Activated CD4-positive, alpha-beta memory T cell treated with anti-CD3 and anti-CD28 coated beads for 36 hours (primary cell): ENCODE measurements at places on chromosomes 11 and 22.

DNA sequence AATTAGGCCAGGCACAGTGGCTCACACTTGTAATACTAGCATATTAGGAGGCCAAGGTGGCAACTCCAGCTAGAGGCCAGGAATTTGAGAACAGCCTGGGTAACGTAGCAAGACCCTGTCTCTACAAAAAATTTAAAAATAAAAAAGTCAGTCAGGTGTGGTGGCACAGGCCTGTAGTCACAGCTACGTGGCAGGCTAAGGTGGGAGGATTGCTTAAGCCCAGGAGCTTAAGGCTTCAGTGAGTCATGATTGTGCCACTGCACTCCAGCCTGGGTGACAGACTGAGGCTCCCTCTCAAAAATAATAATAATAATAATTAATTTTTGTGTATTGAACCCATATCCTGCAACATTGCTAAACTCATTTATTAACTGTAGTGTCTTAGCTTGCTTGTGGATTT, 15.3 kb upstream of the TRIM29 start:
- no peaks in the 10 kb centered on the region for H3K4me1 ChIP-seq
- no peak overlapping the region for H3K27ac ChIP-seq
- H3K27me3 ChIP-seq: peaks cover 15% of the 10 kb centered on the region
- no peaks in the 10 kb centered on the region for H3K36me3 ChIP-seq

GRCh38 chr11:95076416-95076815, 9.7 kb downstream of the SRSF8 start:
- DNase-seq: no peak
- H3K27ac ChIP-seq: peak overlapping the region; percentile 2
- peaks cover 20% of the 10 kb centered on the region for H3K4me1 ChIP-seq
- no peaks in the 10 kb centered on the region for H3K36me3 ChIP-seq

- DNase-seq: no peak
- H3K36me3 ChIP-seq: no peaks in the 10 kb centered on the region
- H3K27ac ChIP-seq: no peak overlapping the region
- H3K4me1 ChIP-seq: peaks cover 3% of the 10 kb centered on the region
- no peak overlapping the region for H3K4me3 ChIP-seq
Measured at GRCh38 chr11:65165410-65166317, 4.4 kb upstream of the SPDYC start.

- H3K27ac ChIP-seq: no peak overlapping the region
- H3K36me3 ChIP-seq: no peaks in the 10 kb centered on the region
- H3K27me3 ChIP-seq: peaks cover 19% of the 10 kb centered on the region
- no peak overlapping the region for H3K4me3 ChIP-seq
- no peaks in the 10 kb centered on the region for H3K4me1 ChIP-seq
- DNase-seq: no peak
Measured at GRCh38 chr22:44608597-44609399, 93.2 kb upstream of the PRR5 start.

GRCh38 chr22:28379075-28379779, 300.4 kb downstream of the TTC28 start:
- H3K36me3 ChIP-seq: no peaks in the 10 kb centered on the region
- H3K27ac ChIP-seq: no peak overlapping the region
- DNase-seq: no peak
- H3K4me3 ChIP-seq: no peak overlapping the region
- peaks cover 3% of the 10 kb centered on the region for H3K4me1 ChIP-seq

DNA sequence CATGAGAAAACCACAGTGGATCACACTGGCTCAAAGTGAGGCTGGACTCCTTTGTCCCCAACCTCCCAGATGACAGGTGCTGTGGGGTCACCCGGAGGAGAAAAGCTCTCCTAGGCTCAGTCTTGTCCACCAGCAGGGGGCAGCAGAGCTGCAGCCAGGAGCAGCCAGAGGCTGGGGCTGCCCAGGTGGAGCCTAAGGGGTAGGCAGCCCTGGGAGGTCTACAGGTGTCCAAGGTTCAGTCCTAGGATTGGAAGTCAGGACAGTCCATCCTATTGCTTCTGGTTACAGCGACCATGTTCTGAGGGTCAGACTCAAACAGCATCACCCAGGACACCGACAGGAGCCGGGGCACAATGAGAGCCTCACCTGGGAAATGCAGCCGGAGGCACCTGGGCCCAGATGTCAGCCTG, 77.6 kb upstream of the IGLL5 start:
- H3K36me3 ChIP-seq: no peaks in the 10 kb centered on the region
- H3K27ac ChIP-seq: no peak overlapping the region
- no peaks in the 10 kb centered on the region for H3K27me3 ChIP-seq
- peaks cover 24% of the 10 kb centered on the region for H3K4me1 ChIP-seq

DNA sequence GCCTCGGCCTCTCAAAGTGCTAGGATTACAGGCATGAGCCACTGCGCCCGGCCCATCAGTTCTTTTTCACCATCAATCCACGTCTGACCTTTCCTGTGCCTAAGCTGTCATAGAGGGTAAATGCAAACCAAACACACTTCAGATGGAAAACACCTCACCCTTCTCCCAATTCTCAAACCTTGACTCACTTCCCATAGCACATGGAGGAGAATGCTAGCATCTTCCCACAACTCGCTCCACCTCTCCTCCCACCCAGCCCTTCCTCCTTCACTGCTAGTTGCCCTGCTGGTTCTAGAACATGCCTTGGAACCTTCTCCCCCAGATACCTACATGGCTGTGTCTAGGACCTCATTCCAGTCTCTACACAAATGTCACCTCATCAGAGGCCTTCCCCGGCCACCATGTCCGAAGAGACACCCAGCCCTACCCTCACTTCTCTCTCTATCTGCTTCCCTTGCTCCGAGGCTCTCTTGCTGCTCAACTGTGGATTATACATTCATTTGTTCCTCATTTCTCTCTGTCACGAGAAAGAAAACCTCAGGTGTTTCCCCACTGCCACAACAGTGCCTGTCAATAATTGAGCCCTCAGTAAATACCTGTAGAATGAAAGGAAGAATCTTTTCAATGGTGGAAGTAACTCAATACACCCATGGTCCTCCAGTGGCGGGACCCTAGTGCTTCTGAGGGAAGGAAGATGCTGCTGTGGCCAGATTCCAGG, 21.3 kb upstream of the NCF4 start:
- H3K27me3 ChIP-seq: peaks cover 18% of the 10 kb centered on the region
- H3K4me1 ChIP-seq: no peaks in the 10 kb centered on the region
- DNase-seq: no peak
- H3K4me3 ChIP-seq: no peak overlapping the region

DNA sequence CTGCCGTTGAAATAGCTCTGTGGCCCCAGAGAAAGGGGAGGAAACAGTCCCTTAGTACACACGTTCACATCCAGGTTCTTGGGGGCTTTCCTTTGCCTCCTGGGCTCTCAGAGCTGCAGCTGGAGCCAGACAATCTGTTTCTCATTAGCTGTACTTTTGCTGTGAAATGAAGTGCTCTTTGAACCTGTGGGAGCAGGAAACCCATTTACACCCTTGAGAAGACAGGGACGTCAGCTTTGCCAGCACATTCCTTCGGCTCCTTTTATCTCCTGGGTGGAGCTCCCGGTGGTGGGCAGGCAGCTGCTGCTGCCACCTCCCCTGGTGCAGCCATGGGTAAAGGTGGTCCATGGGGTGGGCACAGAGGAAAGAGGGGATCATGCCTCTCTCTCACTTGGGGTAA, 80.6 kb upstream of the TIMP3 start:
- no peak overlapping the region for H3K4me3 ChIP-seq
- DNase-seq: no peak
- no peaks in the 10 kb centered on the region for H3K36me3 ChIP-seq
- H3K27ac ChIP-seq: no peak overlapping the region
- peaks cover 26% of the 10 kb centered on the region for H3K4me1 ChIP-seq
- peaks cover 2% of the 10 kb centered on the region for H3K27me3 ChIP-seq

GRCh38 chr11:68302670-68303069, 9.7 kb upstream of the LRP5 start:
- no peak overlapping the region for H3K27ac ChIP-seq
- no peaks in the 10 kb centered on the region for H3K4me1 ChIP-seq
- DNase-seq: no peak

DNA sequence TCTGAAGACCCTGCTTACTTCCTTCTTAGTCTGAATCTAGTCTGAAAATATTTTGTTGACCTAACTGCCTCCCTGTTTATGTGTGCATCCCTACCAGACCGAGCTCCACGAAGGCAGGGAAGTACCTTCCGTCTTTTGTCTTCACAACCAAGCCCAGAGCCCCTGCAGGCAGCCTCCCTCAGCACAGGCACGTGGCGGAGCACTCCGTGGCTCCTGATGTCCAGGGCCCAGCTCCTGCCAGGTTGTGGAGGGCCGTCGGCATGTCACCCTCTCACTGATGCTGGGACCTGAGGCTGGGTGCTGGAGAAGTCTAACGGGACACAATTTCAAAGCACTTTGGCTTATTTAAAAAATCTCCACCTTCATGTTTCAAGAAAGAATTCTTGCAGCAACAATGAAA, 59.4 kb upstream of the CLTCL1 start:
- no peaks in the 10 kb centered on the region for H3K27me3 ChIP-seq
- H3K4me3 ChIP-seq: no peak overlapping the region
- no peaks in the 10 kb centered on the region for H3K4me1 ChIP-seq
- no peak overlapping the region for H3K27ac ChIP-seq
- no peak for DNase-seq

DNA sequence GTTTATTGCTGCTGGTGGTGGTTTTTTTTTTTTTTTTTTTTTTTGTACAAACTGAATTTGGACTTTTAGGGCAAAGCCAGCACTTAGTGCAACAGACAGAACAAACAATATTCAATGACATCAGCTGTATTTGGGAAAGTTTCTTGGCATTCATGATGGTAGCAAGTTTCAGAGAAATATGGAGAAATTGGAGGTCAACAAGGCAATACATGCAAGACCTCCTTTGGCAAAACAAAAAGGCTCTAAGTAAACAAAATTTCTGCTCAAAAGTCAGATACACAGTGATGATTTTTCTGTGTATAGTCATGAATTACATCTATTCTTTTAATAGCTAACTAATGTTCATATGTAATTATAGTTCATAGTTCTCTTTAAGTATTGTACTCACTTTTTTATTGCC, 612.5 kb upstream of the LUZP2 start:
- H3K4me3 ChIP-seq: no peak overlapping the region
- H3K36me3 ChIP-seq: no peaks in the 10 kb centered on the region
- H3K27me3 ChIP-seq: no peaks in the 10 kb centered on the region
- no peaks in the 10 kb centered on the region for H3K4me1 ChIP-seq
- H3K27ac ChIP-seq: no peak overlapping the region

- H3K36me3 ChIP-seq: no peaks in the 10 kb centered on the region
- no peak for DNase-seq
- H3K4me1 ChIP-seq: no peaks in the 10 kb centered on the region
Measured at GRCh38 chr11:120545813-120546212, 34.3 kb downstream of the GRIK4 start.

- no peak overlapping the region for H3K4me3 ChIP-seq
- H3K27me3 ChIP-seq: no peaks in the 10 kb centered on the region
- H3K27ac ChIP-seq: no peak overlapping the region
- H3K36me3 ChIP-seq: no peaks in the 10 kb centered on the region
Measured at GRCh38 chr11:86460461-86461385, 86.0 kb downstream of the CCDC81 start.

- H3K27me3 ChIP-seq: peaks cover 4% of the 10 kb centered on the region
- H3K27ac ChIP-seq: no peak overlapping the region
- no peak for DNase-seq
- no peaks in the 10 kb centered on the region for H3K4me1 ChIP-seq
Measured at GRCh38 chr11:77505956-77506355, 32.1 kb upstream of the PAK1 start.

DNA sequence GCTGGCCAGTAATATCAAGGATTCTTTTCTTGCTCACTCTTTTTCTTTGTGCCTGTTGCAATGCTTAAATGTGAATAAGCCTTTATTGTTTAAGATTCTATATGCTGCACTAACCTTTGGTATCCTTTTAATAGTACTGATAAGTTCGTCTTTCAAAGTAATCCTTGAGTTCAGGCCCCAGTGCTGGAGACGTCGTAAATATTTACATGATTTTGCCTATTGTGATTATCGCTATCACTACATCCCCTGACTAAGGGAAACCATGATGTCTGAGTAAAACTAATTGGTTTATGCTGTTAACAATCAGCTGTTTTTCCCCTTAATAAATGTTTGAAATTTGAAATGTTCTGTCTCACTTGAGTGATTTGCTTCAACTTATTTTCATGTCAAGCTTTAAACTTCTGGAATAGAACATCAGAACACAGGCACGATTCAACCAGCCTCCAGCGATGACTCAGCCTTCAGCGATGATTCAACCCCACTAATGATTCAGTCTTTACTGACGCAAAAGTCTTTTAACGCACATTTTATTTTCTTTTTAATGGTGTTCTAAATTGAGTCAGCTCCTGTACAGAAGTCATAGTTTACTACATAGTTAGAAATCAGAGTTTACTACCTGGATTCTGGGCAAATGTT, 3.9 kb downstream of the HTATIP2 start:
- peaks cover 41% of the 10 kb centered on the region for H3K36me3 ChIP-seq
- peak overlapping the region; percentile 87 for H3K27ac ChIP-seq
- peaks cover 59% of the 10 kb centered on the region for H3K4me1 ChIP-seq
- peak; percentile 84 for DNase-seq
- H3K27me3 ChIP-seq: no peaks in the 10 kb centered on the region

DNA sequence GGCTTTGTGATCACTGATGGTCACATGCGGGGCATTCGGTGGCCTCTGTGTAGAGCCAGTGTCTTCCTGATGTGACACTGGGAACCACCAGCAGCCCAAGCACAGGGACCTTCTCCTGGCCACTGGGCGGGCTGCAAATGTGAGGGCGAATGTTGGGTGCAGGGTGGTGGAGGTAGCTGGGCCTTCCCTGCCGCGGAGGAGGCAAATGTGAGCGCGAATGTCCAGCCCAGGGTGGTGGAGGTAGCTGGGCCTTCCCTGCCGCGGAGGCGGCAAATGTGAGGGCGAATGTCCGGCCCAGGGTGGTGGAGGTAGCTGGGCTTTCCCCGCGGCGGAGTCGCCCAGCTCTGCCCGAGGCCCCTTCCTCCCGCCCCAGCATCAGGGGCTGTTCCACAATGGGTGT, 23.3 kb downstream of the PTDSS2 start:
- H3K4me1 ChIP-seq: no peaks in the 10 kb centered on the region
- DNase-seq: no peak
- no peak overlapping the region for H3K4me3 ChIP-seq
- no peaks in the 10 kb centered on the region for H3K27me3 ChIP-seq

GRCh38 chr11:17743808-17744119, 9.2 kb downstream of the KCNC1 start:
- H3K27ac ChIP-seq: no peak overlapping the region
- no peaks in the 10 kb centered on the region for H3K4me1 ChIP-seq
- no peak for DNase-seq
- no peaks in the 10 kb centered on the region for H3K36me3 ChIP-seq

DNA sequence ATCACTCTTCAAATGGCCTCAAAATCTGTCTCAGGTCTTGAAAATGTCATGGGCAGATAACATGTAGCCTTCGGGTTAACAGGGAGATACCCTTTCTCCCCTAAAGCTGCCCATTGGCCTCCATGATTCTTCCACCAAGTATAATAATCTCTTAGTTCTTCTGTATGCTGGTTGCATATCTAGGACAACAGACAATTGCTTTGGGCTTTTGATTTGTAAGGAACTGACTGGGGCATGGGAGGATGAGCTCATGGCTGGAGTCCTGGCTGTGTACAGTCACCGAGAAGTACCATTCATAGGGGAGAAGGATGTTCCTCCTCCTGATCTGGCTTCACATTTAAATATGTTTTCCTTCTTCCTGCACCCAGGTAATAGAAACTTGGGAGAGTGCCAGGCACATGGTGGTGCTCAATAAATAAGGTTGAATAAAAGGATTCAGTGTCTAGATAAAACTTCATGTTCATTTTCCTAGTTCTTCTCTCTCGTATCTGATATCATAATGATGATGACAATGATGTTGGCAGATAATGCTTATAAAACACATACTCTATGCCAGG, 2.8 kb upstream of the AMPD3 start:
- no peak for DNase-seq
- peaks cover 62% of the 10 kb centered on the region for H3K4me1 ChIP-seq
- H3K4me3 ChIP-seq: peak overlapping the region; percentile 77
- peak overlapping the region; percentile 40 for H3K27ac ChIP-seq
- no peaks in the 10 kb centered on the region for H3K36me3 ChIP-seq

GRCh38 chr22:39317775-39318506, 1.5 kb downstream of the RPL3 start:
- H3K36me3 ChIP-seq: peaks cover 63% of the 10 kb centered on the region
- no peaks in the 10 kb centered on the region for H3K27me3 ChIP-seq
- H3K27ac ChIP-seq: peak overlapping the region; percentile 99
- peaks cover 44% of the 10 kb centered on the region for H3K4me1 ChIP-seq
